ENCODE measurements at places on chromosomes 5 and 9. TPM values are rescaled to one million over a fixed set of nuclear protein-coding genes. Genes with fewer than 3 reads are reported as not detected.
A peak's percentile ranks its signal among the peaks of the same experiment; 100 is the strongest.

GPR150 gene
- 0.29 TPM for total RNA-seq

DNA sequence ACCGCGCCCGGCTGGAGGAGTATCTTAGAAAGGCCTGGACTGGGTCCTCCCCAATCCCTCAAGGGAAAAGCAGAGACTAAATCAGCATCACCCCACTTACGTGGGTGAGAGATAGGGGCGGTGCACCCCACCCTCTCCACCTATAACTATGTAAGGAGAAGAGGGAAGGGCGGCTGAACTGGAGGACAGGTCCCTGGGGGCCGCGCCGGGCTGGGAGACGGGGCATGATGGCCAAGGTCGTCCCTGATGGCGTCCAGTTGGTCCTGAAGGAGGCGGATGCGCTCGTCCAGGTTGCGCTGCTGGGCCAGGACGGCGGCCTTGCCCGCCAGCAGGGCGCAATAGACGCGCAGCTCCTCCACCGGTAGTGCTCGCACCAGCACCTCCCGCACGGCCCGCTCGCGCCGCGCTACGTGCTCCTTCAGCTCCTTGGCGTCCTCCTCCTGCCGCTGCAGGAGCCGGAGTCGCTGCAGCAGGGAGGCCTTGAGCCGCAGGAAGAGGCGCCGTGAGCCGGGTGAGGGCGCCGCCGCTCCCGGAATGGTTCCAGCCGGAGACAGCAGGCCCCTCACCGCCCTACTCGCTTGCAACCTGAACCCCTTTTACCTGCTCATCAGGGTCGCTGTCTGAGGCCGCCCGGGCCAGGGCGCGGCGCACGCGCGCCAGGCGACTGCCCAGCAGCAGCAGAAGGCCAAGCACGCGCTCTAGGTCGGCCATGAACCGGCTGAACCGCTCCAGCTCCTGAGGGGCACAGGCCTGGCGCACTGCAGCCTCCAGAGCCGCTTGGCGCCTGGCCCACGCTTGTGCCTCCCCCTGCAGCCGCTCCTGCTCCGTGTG is 7.6 kb downstream of the SHROOM1 start:
- DNase-seq: no peak

GRCh38 chr5:117131048-117131679 is 556.5 kb upstream of the SEMA6A start:
- no peak for DNase-seq

- DNase-seq: no peak
Measured at GRCh38 chr5:172692981-172693380, 51.9 kb downstream of the NEURL1B start.

GRCh38 chr9:124254261-124254682 is 3.5 kb upstream of the NEK6 start:
- no peak for DNase-seq

DNA sequence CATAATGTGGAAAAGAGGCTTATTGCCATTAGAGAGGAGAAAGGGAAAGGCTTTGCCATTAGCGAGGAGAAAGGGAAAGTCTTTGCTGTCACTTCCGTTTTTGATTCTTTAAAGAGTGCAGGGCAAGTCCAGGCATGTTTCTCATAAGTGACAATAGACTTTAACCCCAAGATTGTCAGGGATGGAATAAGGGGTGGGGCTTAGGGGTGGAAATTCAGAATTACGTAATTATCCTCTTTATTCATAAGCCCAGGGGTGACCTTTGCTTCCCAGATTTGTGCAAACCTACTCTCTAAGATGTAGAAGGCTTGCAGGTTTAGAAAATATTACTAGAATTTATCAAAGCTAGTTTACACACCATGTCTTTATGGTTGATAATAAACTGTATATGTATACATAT is 2.3 kb upstream of the PLK2 start:
- no peak for DNase-seq

- no peak for DNase-seq
Measured at GRCh38 chr9:114938687-114939575, 8.5 kb upstream of the TNFSF8 start.

GRCh38 chr9:81653240-81653639 is 36.1 kb downstream of the TLE1 start:
- DNase-seq: no peak

DNA sequence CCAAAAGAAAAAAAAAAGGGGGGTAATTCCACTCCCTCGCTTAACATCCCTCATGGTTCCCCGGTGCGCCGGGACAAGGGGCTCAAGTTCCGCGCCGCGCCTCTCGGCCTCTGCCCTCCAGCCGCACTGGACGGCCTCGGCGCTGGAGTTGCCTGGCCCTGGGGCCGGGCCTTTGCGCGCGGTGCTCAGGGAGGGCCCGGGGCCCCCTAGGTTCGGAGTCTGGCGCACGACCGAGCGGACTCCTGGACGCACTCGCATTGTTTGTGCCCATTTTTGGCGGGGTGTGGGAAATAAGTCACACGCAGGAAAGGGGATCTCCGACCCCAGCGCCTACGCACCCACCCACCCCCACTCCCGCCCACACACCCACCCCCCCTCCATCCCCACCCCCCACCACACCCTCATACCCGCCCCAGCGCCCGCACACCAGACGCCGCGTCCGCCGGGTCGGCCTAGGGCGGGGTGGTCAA is 381 bp downstream of the MED22 start:
- DNase-seq: peak; percentile 55

All from Daoy (cell line).